ENCODE measurements at places on chromosomes 1 and 21.

GRCh38 chr1:34742667-34743270 lies 12.1 kb upstream of the GJB5 start:
- DNase-seq: peak; percentile 62

- DNase-seq: no peak
These were observed 8.5 kb downstream of the CHML start for GRCh38 chr1:241631674-241632073.

DNA sequence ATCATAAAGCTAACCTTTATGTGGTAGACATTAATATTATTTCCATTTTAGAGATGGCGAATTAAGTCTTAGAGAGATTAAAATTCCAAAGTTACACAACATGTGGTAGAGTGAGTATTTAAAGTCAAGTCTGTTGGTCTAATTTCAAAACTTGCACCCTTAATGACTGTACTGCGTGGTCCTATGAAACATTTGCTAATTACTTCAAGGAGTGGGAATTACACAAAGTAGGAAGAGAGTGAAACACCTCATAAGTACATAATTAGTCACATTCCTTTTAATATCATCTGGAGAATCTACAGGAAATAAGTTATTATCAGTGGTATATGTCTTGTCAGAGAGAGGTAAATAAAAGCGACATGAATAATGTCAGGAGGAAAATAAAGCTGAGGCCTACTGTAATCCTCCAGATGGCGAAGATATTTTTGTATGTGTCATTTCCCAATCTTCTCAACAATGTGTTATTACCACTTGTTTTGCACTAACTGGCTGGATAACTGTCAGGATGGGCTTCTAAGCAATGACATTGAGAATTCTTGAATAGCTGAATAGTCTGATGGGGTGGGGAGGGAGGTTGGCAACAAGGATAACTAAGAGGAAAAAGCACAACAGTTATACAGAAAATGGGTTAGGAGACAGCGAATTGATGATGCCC lies 95.5 kb downstream of the TNFSF18 start:
- no peak for DNase-seq

DNA sequence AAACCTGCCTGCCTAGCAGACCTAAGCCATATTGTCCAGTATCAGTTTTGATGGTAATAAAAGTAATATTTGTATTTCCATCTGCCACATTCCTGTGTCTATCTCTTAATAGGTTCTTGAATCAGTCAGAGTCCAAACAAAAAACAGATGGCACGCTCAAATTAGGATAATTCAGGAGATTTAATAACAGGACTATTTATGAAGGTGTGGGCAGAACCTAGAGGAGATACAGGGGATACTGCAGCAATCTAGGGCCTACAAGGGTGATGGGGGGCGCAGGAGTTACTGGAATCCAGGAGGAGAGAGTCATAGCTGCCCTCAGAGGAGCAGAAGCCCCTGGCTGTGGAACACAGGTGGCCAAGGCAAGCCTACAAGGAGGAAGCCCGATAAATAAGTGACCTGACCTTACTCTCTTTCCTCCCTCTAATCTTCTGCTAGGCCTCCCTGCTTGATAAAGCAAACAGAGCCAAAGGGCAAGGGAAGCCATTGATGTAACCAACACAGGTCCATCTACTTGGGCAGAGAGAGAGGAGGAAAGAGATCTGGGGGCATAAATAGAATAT lies 11.9 kb upstream of the HYI start:
- DNase-seq: no peak

- no peak for DNase-seq
These were observed 9.2 kb downstream of the SERBP1 start for GRCh38 chr1:67420835-67421492.

- no peak for DNase-seq
These were observed 1.2 kb upstream of the FAAP20 start for GRCh38 chr1:2195785-2196184.

GRCh38 chr21:36973986-36974850 lies 7.7 kb upstream of the HLCS start:
- DNase-seq: no peak

- DNase-seq: no peak
These were observed 36.3 kb upstream of the NFASC start for GRCh38 chr1:204834336-204834735.
